ENCODE measurements at places on chromosomes 12 and 14. TPM values are rescaled to one million over a fixed set of nuclear protein-coding genes. Genes with fewer than 3 reads are reported as not detected.

The LRRC10 gene
- not detected for total RNA-seq

The AKAP6 gene
- total RNA-seq, result 0.20 TPM

The ACSS3 gene
- total RNA-seq, result under 0.01 TPM

DNA sequence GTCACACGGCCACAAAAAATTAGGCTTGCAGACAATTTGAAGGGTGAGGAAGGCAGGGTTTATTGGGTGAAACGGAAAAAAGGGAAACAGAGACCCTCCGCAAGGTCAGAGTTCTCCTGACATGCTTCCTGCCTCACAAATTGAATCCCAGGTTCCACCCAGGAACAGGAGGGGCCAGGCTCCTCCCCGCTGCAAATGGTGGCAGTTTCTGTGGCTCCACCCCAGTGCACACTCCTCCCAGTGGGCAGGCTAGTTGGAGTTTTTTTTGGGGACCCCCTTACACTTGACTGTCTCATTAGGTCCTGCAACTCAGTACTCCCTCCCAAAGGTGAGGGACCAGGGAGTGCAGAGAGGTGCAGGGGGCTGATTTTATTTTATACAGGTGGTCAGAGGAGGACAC, 39.4 kb upstream of the PPP1CC start:
- DNase-seq, result no peak

GRCh38 chr12:124774054-124774461, 89.6 kb downstream of the SCARB1 start:
- DNase-seq, result no peak

DNA sequence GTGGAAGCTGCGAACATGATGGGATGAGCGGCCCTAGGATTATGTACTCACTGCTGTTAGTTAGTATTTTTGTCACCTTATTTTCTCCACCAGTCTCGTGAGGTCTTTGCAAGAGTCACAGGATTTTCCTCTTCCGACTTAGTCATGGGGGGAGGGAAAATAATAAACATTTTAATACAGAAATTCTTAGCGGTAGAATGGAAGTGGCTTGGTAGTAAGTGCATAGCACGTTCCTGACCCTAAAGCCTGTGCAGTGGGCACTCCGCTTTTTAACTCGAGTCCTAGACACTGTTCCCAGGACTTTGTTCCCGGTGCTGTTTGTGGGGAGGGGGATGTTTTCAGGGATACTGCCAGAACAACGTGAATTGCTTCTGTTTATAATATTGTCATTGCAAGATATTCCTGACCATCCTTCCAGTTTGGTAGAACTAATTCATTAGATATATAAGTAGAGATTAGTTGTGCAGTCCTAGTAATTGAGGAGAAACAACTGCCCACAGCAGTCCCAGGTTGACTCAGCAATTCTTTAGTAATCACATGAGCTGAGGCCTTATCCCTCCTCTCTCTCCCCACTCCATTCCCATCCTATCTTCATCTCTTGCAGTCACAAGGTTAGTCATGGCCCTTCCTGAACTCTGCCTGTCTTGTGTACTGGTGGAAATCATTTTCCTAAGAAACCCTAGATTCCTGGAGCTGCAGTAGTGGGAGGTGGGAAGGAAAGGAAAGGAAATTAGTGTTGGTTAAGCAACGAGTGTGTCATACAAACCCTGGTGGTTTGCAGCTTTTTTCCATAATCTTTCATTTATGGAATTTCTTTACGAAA, 799 bp downstream of the SLC38A6 start:
- peak; percentile 46 for DNase-seq

Data from lung microvascular endothelial cell (primary cell).